ENCODE measurements at places on chromosomes 3 and 15. TPM values are rescaled to one million over a fixed set of nuclear protein-coding genes. Genes with fewer than 3 reads are reported as not detected.

The SLC22A14 gene
- 0.13 TPM for total RNA-seq

The GHRL gene
- not detected for total RNA-seq

The CLDN16 gene
- total RNA-seq, result not detected

The SPATA12 gene
- total RNA-seq, result 0.07 TPM

The PPP1R14D gene
- not detected for total RNA-seq

The TERC gene
- 117 TPM for total RNA-seq

The CLEC3B gene
- total RNA-seq, result not detected

The EPHB3 gene
- total RNA-seq, result not detected

The DALRD3 gene
- total RNA-seq, result 31.0 TPM

The SERPINI2 gene
- not detected for total RNA-seq

The FAM43A gene
- total RNA-seq, result 165 TPM

The CD86 gene
- not detected for total RNA-seq

The GOLGA8H gene
- 1.4 TPM for total RNA-seq

The PLCB2 gene
- total RNA-seq, result 0.40 TPM

The DLL4 gene
- total RNA-seq, result 72.7 TPM

The TRAT1 gene
- total RNA-seq, result not detected

The POLG gene
- total RNA-seq, result 91.8 TPM

The IL17RD gene
- 2.5 TPM for total RNA-seq

The GPR62 gene
- total RNA-seq, result not detected

The CFAP91 gene
- total RNA-seq, result 0.13 TPM

The ALPK3 gene
- 31.9 TPM for total RNA-seq

The RHO gene
- total RNA-seq, result not detected

The TBC1D5 gene
- total RNA-seq, result 102 TPM

The GPR15 gene
- total RNA-seq, result not detected

The FBXL22 gene
- 0.13 TPM for total RNA-seq

The ASB14 gene
- not detected for total RNA-seq

The UROC1 gene
- total RNA-seq, result not detected

The ALG1L2 gene
- total RNA-seq, result 0.27 TPM

Data from thoracic aorta endothelial cell (primary cell).